Posterior vena cava (tissue), 2 donors: ENCODE measurements at places on chromosomes 3 and 15. TPM values are rescaled to one million over a fixed set of nuclear protein-coding genes. Genes with fewer than 3 reads are reported as not detected.

DNA sequence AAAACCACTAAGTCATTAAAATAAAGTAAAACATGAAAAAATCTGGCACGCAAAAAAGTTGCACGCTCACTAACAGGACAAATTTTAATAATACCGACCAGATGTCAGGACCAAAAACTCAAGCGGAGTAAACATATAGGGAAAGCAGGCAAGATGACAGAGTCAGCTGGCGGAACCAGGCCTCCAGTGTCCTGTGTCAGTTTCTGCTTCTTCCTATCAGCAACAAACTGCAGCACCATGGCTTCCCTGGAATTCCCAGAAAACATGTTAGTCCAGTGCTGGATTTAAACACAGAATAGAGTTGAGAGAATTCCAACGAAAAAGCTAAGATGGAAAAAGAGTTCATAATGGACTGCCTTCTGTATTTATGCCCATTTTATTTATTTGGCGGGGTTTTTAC, 169.1 kb upstream of the ARHGEF26 start:
- DNase-seq: no peak

- DNase-seq: no peak
Measured at GRCh38 chr3:126850370-126851085, 132.4 kb upstream of the PLXNA1 start.

GRCh38 chr3:176274161-176274560, 923.1 kb downstream of the TBL1XR1 start:
- no peak for DNase-seq

- DNase-seq: no peak
Measured at GRCh38 chr15:92118162-92118935, 264.8 kb downstream of the SLCO3A1 start.

DNA sequence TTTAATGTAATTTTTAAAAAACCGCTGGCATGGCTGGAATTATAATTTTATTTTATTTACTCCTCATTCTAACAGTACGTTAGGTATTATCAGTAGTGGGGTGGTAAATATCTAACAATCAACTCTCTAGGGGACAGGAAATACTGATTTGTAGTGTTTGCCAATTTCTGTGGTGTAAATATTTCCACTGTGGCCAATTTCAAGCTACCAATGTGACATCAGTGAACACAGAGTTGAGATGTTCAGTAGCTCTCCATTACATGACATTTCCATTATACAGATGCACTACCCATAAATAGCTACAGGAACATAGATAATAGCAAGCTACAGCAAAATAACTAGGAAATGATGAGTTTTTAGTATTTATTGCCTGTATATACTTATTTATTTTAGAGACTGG, 10.0 kb upstream of the ARL8B start:
- no peak for DNase-seq

GRCh38 chr3:157410945-157411344, 25.7 kb upstream of the PTX3 start:
- DNase-seq: no peak

GRCh38 chr3:190568036-190568435, 54.2 kb downstream of the IL1RAP start:
- DNase-seq: no peak

NRROS gene
- 10.6 TPM for total RNA-seq

MESP2 gene
- total RNA-seq: 0.32 TPM

IGSF10 gene
- 5.7 TPM for total RNA-seq

CYP11A1 gene
- 1.2 TPM for total RNA-seq
